Right ventricle myocardium superior (tissue), 1 donor: ENCODE measurements at places on chromosomes 13 and 19.

- no peak for DNase-seq
Observed at GRCh38 chr13:73851104-73851503, 283.1 kb downstream of the KLF12 start.

DNA sequence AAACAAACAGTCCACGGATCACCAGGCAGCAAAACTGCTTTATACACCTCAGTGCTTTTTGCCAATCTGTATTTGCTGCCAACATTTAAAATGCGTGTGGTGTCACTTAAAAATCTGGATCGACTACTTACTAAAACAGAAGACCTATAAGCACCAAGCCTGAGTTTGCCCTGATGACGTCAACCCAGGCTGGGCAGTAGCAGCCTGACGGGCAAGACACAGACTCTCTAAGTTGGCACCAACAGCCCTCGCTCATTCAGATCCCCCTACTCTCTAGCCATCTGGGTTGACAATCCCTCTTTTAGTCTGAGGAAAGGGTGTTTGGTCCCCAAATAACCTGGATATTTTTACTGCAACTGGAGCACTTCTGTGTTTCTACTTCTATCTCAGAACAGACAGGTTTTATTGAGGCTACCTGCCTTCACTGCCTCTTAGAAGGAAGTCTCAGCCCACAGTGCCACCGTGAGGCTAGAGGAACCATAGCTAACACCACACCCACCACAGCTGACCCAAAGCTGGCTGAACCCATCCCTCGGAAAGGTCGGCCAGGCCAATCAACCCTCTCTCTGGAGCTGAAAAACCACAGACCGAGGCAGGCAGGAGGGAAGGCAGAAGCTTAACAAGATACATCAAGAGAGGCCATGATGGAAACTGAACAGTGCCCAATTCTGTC, 6.9 kb downstream of the SUGP2 start:
- no peak for DNase-seq

- no peak for DNase-seq
Observed at GRCh38 chr19:46847528-46847927, 3.1 kb downstream of the AP2S1 start.

DNA sequence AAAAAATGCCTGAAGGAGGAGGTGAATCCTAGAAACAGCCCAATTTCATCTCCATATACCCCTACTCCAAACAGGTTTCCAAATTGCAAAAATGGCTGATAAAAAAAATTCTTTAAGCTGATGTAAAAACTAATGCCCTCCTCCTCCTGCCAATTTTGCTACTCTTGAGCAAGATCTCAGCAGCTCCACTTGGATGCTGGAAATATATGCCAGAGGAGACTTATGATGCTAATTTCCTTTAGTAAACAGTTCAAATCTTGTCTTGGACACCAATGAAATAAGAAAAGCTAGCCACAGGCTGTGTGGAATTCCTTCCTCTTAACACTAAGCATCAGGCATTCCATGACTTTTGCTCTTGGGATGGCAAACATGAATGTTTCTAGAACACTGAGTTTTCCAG, 67.5 kb downstream of the INSR start:
- no peak for DNase-seq

DNA sequence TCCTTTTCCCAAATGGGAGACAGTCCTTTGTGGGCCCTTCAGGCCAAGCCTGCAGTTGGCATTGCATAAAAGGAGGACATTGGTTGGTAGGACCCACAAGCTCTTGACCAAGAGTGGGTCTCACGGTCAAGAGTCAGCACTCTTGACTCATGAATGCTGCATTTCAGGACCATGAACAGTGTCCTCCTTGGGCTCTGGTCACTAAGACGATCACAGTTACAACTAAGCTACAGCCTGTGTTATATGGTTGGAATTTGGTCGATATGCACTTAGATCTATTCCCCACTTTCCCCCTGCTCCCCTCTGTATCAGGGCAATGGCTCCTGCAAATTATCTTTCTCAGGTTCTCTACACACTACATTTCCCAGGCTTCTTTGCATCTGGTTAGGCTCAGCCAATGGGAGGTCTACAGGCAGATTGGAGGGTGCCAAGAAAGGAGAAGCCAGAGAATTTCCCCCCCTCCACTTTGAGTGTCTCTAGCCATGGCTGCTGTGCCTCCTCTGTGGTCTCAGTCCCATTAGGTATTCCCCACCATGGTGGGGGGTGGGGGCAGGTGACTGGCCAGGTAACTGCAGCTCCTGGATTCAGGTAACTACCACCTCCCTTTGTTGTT, 3.1 kb upstream of the OLFM2 start:
- DNase-seq: no peak

GRCh38 chr19:40323705-40324104, 24.5 kb downstream of the C19orf47 start:
- DNase-seq: no peak

GRCh38 chr19:49680421-49681351, 3.6 kb downstream of the PRMT1 start:
- DNase-seq: peak; percentile 95

GRCh38 chr13:28744091-28744536, 25.3 kb upstream of the SLC46A3 start:
- DNase-seq: no peak
